ENCODE measurements at places on chromosomes 5 and 9.

- DNase-seq: no peak
Measured at GRCh38 chr5:33984178-33984577, 315 bp downstream of the SLC45A2 start.

DNA sequence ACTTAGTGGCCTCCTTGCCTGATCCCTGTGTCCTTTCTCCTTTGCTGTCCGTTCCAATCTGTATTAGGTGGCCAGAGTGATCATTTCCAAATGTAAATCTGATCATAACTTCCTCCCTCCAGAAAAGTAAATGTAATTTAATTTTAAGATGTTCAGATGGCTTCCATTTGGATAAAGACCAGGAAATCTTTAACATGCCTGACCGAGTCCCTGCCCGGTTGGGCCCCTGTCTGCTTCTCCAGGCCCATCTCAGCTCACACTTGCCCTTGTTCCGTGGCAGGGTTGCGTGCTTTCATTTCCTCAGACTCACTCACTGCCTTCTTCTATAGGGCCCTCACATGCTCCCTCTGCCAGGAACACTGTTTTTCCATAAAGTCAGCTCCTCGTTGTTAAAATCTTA is 7.6 kb downstream of the MAP3K1 start:
- DNase-seq: no peak

- peak; percentile 62 for DNase-seq
Measured at GRCh38 chr9:79583952-79584654, 12.3 kb downstream of the TLE4 start.

- peak; percentile 60 for DNase-seq
Measured at GRCh38 chr5:95718203-95718602, 12.9 kb upstream of the RHOBTB3 start.

- DNase-seq: peak; percentile 17
Measured at GRCh38 chr9:121331992-121332685, 37.9 kb downstream of the STOM start.

DNA sequence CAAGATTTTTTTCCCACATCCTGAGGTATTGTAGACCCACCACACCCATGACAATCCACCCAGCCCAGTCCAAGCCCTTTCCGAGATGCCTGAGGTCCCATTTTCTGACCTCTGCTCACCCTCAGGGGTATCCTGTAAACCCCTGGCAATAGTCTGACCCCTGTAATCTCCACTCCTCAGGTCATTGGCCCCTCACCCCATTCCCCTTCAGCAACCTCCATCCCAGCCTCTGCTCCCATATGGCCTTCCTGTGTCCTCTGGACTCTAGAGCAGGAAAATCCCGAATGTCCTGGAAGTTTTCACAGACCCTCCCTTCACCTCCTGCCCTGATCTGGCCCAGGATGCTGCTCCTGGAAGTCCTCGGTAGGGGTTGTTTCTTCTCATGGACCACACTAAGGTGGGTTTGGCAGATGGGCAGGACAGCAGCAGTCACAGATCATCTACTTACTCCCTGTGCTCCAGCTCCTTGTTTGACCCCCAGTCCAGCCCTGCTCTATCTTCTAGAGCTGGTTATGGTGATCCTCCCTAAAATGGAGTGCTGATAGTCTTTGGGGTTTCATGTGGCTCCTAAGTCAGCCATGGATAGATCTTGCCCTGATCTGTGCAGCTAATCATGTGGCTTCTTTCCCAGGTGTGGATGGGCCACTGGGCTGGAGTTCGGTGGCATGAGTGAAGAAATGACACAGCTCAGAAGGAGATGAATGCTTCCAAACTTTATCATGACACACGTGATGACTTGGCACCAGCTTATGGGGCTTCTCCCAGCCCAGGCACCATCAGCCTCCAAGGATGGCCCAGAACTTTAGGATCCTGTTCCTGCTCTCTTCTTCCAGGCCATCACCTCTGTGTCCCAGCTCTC is 12.0 kb upstream of the ACSL6 start:
- DNase-seq: no peak

DNA sequence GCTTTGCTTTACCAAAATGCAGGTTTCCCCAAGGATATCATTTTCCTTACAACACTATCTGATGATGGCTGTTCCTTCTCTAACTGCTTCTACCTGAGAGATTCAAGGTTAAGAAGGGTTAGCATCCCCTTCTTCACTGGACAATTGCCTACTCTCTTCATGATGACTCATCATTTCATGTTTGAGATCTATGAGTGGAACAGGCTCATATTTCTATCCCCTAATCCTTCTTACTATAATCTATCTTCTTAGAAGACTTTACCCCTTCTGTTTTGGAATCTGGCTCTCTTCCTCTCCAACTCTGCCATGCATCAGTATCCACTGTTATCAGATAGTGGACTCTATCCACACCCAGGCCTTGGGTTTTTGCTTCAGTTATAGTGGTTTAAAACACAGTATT is 54.3 kb downstream of the NR3C1 start:
- peak; percentile 36 for DNase-seq

- DNase-seq: no peak
Measured at GRCh38 chr5:157523976-157524375, 51.6 kb downstream of the ADAM19 start.

- DNase-seq: no peak
Measured at GRCh38 chr5:52504584-52505240, 283.0 kb upstream of the ITGA1 start.

DNA sequence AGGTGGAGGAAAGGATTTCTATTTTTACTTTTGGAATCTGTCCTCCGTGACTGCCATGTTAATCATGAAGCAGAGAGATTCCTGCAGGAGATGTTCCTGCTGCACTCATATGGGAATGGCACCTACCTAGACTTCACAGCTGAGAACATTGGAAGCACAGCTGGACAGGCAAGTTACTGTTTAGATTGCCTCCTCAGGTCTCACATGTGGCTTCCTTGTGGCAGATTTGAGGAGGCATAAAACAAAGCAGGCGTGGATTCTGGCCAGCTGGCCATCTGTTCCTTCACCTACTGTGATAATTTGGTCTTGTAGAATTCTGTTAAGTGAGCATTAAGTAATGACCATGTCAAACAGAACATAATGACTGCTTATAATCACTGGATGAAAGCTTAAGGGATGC is 193.4 kb downstream of the EDIL3 start:
- no peak for DNase-seq

DNA sequence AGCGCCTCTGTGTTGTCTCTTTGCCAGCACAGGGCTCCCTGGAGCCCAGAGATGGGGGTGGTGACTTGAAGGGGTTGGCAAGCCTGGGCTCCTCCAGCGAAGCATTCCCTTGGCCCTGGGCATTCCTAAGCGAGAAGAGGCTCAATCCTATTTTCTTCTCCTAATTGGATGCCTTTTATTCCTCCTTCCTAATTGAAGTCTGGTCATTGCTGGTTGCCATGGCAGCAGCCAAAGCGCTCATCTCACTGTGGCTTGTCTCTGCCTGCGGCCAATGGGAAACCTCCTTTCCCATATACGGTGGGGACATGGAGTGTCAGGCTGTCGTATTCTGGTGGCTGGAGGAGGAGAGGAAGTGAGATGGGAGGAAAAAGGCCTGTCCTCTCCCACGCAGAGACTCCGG is 52.3 kb upstream of the RARS1 start:
- DNase-seq: no peak

GRCh38 chr5:179862891-179863290 is 4.3 kb upstream of the MRNIP start:
- no peak for DNase-seq

DNA sequence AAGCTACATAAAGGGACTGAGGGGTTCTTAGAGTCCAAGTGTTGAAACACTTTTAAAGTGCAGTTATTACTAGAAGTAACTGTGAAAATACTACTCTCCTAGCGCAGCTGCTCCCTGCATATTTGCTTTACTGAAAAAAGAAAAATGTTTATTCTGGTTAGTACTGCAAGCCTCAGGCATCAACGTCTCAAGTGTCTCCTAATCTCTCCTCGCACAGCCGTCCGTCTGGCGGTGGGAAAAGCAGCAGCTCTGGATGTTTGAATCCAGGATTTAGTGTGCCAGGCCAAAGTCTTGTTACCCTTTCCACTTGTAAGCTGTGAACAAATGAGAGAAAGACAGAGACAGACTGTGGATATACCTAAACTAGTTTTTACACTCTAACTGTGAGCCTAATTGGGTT is 31.1 kb downstream of the RORB start:
- no peak for DNase-seq

DNA sequence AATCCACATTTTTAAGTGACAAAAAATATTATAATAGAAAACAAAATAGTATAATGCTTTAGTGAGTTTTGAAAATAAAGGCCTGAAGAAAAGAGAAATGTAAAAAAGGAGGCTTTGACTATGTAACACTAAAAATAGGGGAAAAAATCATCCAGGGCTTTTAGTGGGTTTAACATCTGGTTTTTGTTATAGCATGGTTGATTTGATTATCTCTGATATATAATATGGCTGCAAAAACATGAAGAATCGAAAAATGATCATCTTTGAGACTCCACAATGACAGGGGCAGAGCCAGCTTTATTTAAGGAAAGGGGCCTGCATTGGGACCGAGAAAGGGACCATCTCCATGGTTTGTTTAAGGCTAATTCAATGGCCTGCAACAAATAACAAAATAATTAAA is 393.8 kb downstream of the PLK2 start:
- DNase-seq: no peak

GRCh38 chr9:91143642-91144041 is 218.1 kb downstream of the AUH start:
- no peak for DNase-seq

- DNase-seq: no peak
Measured at GRCh38 chr5:78661044-78661443, 12.5 kb upstream of the LHFPL2 start.

- DNase-seq: no peak
Measured at GRCh38 chr5:82613891-82614290, 335.7 kb upstream of the RPS23 start.

GRCh38 chr9:137007108-137007815 is 10.9 kb upstream of the CLIC3 start:
- no peak for DNase-seq

DNA sequence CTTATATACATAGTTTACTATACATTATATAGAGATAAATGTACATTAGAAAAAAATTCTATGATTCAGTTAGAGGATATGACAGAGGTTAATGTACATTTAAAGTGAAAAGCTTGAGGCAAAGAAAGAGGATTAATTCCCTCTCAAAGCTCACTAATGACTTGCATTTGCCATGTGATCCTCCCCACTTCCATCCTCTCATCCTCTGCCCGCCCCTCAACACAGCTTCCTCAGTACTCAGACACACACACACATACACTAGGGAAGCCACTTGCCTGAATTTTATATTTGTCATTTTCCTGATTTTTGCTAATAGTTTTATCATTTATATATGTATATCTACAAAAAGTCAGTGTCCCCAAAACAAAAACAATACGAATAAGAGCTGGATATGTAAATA is 764.5 kb downstream of the EFNA5 start:
- no peak for DNase-seq

DNA sequence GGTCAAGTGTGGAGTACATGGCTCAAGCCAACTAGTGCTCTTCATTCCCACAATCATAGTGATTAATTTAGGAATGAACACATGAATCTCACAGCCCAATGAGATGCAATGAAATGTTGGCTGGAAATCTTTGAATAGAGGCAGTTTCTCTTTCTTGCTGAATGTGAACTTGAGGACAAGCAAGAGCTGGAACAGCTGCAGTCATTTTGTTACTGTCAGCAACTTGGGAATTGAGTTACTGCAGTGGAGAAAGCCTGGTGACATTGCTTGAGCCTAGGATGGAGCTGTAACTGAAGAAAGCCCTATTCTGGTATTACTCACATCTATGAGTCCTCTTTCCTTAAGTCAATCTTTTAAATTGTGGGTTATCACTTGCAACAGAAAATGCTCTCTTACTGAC is 62.3 kb downstream of the YIPF5 start:
- no peak for DNase-seq
